ENCODE measurements at places on chromosomes 12 and 14.

DNA sequence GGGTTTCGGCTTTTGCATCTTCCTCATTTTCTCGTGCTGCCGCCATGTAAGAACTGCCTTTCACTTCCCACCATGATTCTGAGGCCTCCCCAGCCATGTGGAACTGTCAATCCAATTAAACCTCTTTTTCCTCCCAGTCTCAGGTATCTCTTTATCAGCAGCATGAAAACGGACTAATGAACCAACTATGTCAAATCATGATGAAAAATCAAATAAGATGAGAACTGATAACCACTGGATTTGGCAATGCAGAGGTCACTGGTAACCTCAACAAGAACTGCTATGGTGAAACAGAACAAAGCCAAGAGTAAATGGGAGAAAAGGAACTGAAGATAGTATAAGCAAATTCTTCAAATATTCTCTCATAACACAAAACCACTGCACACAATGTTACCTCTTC, 6.0 kb downstream of the EML5 start:
- DNase-seq: no peak

DNA sequence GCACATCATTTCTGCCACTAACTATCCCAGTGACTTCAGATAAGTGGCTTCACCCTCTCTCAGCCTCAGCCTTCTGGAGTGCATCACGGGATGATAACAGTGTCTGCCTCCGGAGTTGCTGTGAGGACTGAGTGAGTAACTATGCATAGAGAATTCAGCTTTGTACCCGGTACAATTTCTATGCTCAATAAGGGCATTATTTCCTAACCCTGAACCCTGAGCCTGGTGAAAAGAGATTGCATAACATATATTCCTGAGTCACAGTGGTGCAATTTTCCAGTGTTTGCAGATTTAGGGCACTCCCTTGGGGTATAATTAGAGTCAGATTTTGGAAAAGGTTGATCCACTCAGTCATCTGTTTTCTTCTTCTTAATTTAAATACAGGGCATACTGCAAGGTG, 181.1 kb downstream of the PTPN11 start:
- DNase-seq: no peak

- DNase-seq: no peak
These were observed 1.8 kb upstream of the FSCB start for GRCh38 chr14:44508834-44509233.

DNA sequence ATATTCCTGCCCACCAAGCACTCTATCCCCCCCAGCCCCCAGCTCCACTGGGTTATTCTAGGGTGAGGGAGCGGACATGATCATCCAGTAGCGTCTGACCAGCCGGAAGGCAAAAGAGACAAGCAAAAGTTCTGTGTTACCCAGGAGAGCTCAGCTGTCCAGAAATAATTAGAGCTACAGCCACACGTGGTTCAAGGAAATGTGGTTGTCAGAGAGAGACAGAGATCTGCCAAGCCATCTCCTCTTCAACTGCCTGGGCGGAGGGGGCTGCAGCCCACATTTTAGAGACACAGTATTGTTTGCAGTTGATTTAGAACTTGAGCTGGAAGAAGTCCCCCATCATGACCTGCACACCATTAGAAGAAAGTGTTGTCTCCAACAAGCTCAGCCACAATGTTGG, 30.4 kb downstream of the DAO start:
- DNase-seq: no peak

DNA sequence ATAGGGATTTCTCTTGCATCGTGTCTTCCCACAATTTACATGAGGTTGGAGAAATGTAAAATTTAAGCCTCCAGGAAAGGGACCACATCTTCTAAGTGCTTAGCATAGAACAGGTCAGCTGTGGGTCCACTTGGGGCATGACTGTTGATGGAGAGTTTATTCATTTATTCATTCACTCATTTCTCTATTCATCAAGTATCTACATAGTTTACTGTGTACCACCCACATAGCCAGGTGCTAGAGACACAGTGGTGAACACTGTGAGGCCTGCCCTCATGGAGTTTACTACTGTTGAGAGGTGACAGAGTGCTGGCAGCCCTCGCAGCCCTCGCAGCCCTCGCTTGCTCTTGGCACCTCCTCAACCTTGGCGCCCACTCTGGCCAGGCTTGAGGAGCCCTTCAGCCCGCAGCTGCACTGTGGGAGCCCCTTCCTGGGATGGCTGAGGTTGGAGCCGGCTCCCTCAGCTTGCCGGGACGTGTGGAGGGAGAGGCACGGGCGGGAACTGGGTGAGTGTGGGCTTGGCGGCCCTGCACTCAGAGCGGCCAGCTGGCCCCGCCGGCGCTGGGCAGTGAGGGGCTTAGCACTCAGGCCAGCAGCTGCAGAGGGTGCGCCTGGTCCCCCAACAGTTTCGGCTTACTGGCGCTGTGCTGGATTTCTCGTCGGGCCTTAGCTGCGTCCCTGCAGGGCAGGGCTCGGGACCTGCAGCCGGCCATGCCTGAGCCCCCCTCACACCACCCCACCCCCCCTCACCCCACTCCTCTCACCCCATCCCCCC, 1.7 kb upstream of the JPH4 start:
- DNase-seq: no peak

GRCh38 chr14:71645656-71646055, 286.6 kb upstream of the RGS6 start:
- no peak for DNase-seq

GRCh38 chr14:50260511-50260910, 29.1 kb upstream of the SOS2 start:
- no peak for DNase-seq

DNA sequence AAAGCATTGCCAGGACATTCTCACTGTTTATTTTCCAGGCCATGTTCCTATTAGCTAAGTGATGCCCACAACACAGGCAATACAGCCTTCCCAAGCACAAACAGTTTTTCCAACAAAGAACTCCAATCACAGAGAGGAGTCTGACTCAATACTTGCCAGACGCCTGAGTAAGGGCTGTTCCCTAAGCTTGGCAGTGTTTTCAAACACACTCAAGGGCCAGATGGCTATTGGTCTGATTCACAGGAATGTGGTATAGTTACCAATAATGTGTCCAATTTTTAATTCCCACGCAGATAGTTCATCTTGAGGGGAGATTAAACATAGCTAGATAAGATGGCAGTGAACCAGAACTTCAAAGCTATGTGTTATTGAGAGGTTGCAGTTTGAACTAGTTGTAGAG, 381.0 kb downstream of the SNAPC1 start:
- no peak for DNase-seq

DNA sequence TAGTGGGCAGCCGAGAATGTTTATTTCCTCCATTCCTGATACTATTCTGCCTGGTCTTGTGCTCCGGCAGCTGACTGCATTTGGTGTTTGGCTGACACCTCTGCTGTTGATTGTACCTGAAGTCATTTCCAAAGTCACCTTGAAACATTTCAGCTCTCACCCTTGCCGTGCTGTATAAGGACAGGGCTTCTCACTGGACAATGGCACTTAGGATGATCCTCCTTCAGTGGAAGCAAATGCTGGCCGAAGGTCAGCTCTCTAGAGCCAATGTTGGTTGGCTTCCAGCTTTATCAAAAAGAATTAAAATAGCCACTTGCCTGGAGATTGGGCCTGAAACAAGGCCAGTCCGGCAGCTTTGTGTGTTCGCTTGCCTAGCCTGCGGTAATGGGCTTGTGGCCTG, 44.0 kb downstream of the ACACB start:
- DNase-seq: no peak

DNA sequence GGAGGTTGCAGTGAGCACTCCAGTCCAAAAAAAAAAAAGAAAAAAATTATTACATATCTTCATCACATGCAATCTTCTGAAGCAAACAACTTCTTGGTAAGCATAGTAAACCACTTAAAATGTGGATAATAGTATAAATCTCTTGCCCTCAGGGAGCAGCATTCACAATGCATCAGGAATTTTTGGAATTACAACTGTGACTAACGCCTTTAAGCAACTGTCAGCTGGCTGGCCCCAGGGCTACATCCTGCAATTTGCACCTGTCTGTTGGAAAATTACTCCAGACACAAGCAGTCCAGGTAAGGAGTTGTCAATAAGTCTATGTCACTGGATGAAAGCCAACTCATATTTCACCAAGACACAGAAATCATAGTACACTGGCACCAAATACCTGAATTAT, 5.5 kb upstream of the SLC7A7 start:
- DNase-seq: no peak

DNA sequence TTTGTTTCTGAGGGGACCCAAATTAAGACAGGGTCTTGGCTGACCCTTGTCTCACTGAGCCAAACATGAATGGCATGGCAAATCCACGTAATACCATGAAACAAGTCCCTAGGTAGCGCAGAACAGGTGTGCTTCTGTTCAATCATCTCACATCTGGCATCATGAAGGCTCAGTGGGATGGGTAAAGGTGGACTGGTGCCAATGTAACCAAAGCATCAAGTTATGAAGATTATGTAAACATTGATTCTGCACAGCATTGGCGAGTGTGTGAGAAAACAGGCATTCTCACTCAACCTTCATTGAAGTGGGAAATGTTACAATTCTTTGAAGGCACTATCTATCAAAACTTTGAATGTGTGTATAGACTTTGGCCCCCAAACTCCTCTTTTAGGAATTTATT, 41.9 kb downstream of the PTGER2 start:
- DNase-seq: no peak

DNA sequence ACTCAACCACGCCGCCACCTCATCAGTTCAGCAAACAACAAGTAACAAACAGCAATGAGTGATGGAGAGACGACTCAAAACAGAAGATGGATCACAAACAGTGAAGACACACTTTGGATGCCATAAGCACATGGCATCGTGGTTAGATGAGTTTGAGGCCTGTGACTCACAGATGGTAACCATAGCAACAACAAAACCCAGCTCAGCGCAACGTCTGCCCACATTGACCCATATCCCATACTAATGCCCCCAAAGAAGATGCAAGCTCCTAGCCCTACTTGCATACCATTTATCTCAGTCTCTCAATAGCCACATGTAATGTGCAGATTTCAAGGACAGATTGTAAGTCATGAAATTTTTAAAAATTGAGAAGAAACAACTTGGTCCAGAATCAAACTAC, 1322.3 kb upstream of the TMEM132C start:
- DNase-seq: no peak

DNA sequence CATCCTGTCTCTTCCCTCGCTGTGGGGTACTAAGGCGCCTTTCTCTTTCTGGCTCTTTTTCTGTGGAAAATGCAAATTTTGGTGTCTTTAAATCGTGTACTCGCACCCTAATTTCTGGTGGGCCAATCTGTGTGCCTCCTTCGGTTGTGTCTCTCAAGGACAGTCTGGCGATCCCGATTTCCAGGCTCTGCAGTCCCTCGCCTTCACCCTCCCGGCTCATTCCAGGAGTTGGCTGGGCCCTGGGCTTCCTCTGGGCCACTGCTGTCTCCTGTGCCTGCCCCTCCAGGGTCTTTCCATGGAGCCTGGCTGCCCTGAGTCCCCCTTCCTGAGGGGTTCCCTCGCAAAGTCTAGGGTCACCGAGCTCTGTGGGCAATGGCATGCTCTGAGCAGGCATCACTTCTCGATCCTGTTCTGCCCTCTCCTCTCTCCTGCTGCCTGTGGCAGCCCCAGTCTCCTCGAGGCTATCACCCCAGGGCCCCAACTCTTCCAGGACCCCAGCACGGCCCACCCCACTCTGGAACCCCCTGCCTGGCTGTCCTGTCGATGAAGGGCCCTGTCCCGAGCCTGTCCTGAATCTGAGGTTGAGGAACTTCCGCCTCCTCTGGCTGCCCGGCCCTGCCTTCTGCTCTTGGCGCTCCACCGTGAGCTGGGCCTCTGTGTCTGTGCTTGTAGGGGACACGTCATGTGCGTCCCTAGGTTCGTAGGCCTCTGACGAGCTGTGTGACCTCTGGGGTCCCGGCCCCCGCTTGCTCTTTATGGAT, 24.1 kb downstream of the AHNAK2 start:
- no peak for DNase-seq

- no peak for DNase-seq
These were observed 62.3 kb upstream of the PTCSC3 start for GRCh38 chr14:36238666-36239363.

DNA sequence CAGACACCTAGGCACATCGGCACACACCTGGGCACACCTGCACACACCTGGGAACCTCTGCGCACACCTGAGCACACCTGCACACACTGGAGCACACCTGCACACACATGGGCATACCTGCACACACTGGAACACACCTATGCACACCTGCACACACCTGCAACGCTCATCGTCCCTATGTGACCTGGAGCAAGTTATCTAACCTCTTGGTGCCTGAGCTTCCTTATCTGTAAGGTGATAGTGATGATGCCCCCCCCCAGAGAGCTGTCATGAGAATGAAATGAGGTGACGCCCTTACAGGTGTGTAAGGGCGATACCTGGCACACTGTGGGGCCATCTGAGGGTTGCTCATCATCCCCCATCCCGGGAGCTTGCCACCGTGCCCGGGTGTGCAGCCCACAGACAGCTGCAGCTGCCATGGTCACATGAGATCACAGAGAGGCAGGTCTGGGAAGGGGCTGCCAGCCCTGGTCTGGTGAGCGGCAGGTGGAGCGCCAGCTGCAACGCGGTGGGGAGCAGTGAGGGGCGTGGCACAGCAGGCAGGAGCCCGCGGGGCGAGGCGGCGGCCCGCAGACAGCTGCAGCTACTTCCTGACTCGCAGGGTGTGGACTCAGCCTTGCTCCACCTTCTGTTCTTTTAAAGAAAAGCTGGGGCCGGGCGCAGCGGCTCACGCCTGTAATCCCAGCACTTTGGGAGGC, 59.9 kb upstream of the FBRSL1 start:
- no peak for DNase-seq

DNA sequence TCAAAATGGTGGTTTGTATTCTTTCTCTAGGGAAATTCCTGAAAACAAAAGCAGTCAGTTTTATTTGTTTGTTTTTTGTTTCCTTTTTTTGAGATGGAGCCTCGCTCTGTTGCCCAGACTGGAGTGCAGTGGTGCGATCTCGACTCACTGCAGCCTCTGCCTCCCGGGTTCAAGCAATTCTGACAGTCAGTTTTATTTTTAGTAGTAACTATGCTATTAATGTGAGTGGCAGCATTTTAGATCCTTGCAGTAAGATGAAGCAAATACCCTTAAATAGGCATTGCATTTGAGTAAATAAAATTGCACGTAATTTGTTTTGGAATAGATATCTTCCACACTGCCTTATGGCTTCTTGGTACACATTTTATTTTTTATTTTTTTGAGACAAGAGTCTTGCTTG, 23.6 kb downstream of the YY1 start:
- no peak for DNase-seq

- no peak for DNase-seq
These were observed 13.6 kb downstream of the PDE6H start for GRCh38 chr12:14986449-14986848.

- no peak for DNase-seq
These were observed 65.9 kb upstream of the OTOGL start for GRCh38 chr12:80033448-80033847.

- DNase-seq: no peak
These were observed 518.3 kb downstream of the SLC16A7 start for GRCh38 chr12:60114169-60114568.

DNA sequence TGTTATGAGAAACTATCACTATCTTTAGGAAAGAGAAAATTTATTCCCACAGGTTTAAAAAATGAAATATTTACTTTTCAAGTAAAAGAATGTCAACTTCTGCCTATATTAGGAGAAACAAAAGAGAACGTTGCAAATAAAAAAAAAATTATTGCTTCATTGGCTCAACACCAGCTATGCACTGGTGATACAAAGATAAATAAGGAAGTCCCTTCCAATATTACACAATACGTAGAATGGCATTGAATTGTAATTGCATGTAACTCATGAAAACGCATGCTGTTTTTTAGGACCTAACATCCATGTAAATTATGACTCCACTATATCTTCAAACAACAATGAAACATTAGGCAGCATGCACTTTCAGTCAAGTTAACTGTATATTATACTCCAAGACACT, 56.4 kb upstream of the RERGL start:
- no peak for DNase-seq

- DNase-seq: no peak
These were observed 29.4 kb downstream of the SCN8A start for GRCh38 chr12:51620448-51620847.
